ENCODE measurements at places on chromosomes 11 and 22. TPM values are rescaled to one million over a fixed set of nuclear protein-coding genes. Genes with fewer than 3 reads are reported as not detected.

SNU13 gene
- 112 TPM for total RNA-seq

ASPHD2 gene
- 8.0 TPM for total RNA-seq

NFRKB gene
- 29.7 TPM for total RNA-seq

RASSF7 gene
- total RNA-seq: 23.5 TPM

DNA sequence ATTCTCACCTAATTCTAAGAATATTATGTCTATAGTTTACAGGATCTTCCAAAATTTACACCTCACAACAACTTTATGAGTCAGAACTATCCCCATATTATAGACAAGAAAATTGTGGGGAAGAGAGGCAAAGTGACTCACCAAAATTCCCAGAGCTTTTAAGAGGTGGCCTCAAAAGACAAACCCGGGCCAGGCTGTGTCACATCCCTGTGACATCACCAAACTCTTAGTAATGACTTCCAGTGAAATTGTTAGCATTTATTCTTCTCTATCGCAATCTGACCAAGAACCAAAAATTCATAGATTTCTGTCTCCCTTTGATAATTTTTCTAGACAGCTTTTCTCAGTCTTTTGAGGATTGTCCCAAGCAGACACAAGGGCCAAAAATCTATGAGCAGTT, 134.3 kb downstream of the SNX19 start:
- H3K27me3 ChIP-seq: no peaks in the 10 kb centered on the region
- no peak overlapping the region for H3K27ac ChIP-seq
- H3K4me1 ChIP-seq: no peaks in the 10 kb centered on the region
- no peak overlapping the region for H3K4me3 ChIP-seq
- no peak for DNase-seq
- H3K36me3 ChIP-seq: no peaks in the 10 kb centered on the region

DNA sequence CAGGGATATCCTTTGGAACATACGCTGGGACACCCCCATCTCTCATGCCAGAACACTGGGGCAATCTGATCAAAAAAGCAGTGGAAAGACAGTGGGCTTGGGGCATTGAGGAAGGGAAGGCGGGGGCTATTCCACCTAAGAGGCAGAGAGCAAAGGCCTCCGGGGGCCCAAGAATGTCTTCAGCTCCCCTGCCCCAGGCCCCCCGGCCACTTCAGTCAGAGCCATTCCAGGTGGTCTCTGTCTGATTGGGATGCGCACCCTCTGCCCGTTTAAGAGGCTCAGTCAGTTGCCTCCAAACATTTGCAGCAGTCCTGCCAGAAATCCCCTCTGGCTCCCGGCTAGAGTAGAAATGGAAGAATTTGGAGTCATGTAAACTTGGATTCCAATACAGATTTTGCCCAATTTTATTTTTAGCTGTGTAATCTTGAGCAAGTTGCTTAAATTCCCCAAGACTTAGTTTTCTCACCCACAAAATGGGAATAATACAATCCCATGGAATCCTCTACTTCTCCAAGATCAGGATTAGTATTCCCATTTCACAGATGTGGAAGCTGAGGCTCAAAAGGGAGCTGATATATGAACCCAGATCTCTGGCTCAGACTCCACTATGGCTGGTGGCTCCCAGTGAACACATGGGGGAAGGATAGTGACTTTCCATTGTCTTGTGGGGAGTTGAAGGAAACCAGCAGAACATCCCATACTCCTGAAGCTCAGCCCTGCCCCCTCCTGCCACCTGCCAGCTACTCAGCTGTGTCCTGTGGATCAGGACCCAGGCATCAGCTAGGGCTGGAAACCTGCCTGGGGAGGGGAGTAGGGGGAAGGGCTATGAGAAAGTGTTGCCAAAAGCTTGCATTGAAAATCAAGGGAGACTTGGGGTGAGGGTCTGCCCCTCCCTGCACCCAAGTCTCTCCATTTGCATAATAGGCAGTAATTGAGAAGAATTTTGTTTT, 6.1 kb upstream of the WNT11 start:
- H3K27me3 ChIP-seq: peaks cover 56% of the 10 kb centered on the region
- no peak overlapping the region for H3K27ac ChIP-seq
- H3K4me3 ChIP-seq: no peak overlapping the region
- peaks cover 40% of the 10 kb centered on the region for H3K4me1 ChIP-seq

- H3K27ac ChIP-seq: no peak overlapping the region
- no peaks in the 10 kb centered on the region for H3K36me3 ChIP-seq
- no peak overlapping the region for H3K4me3 ChIP-seq
- no peaks in the 10 kb centered on the region for H3K4me1 ChIP-seq
- H3K27me3 ChIP-seq: no peaks in the 10 kb centered on the region
Measured at GRCh38 chr11:130462101-130462885, 13.8 kb downstream of the ADAMTS15 start.

DNA sequence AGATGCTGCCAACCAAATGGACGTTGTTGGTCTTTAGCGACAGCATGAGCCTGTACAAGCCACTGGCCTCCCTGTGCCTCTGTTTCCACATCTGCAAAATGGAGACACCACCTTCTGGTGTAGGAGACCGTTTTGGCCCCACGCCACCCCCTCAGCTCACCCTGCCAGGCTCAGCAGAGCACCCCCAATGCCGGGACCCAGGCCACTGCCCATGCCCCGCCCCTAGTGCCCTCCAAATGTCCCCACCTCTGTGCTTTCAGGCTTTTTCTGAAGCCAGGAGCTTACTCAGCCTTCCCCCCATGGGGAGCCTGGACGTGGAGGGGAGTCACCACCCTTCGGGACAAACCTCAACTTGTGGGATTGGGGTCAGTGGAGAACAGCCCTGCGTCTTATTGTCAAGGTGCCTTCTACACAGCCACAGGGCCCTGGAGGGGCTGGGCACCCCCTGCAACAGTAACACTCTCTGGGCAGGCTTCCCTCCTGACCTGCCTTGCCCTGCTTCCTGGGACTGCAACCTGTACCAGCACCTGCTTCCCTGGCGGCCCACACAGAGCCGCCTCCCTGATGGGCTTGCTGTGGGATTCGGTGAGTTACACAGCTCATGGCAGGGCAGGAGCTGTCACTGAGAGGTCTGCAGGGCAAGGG, 24.6 kb upstream of the RTL6 start:
- H3K4me3 ChIP-seq: no peak overlapping the region
- DNase-seq: no peak
- no peak overlapping the region for H3K27ac ChIP-seq
- peaks cover 3% of the 10 kb centered on the region for H3K27me3 ChIP-seq
- H3K4me1 ChIP-seq: no peaks in the 10 kb centered on the region

DNA sequence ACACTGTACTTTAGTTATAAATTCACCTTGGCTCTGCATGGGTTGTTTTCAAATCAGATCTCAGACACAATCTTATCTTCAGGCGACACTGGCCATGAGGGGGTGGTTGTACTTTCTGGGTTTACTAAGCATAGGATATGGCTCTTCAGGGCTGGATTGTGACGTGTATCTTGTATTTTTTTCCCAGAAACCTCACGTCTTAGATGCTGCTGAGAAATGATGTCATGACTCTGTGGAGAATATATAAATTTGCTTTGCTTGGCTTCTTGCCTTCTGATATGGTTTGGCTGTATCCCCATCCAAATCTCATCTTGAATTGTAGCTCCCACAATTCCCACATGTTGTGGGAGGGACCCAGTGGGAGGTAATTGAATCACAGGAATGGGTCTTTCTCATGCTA, 82.8 kb upstream of the VSTM5 start:
- H3K4me1 ChIP-seq: no peaks in the 10 kb centered on the region
- no peak for DNase-seq
- no peak overlapping the region for H3K27ac ChIP-seq
- H3K27me3 ChIP-seq: no peaks in the 10 kb centered on the region
- H3K4me3 ChIP-seq: no peak overlapping the region
- H3K36me3 ChIP-seq: no peaks in the 10 kb centered on the region

GRCh38 chr22:46193898-46194310, 43.6 kb downstream of the PPARA start:
- no peaks in the 10 kb centered on the region for H3K27me3 ChIP-seq
- H3K27ac ChIP-seq: no peak overlapping the region
- H3K4me1 ChIP-seq: peaks cover 21% of the 10 kb centered on the region
- H3K4me3 ChIP-seq: no peak overlapping the region
- peaks cover 37% of the 10 kb centered on the region for H3K36me3 ChIP-seq

- H3K27me3 ChIP-seq: peaks cover 19% of the 10 kb centered on the region
- no peaks in the 10 kb centered on the region for H3K4me1 ChIP-seq
- H3K27ac ChIP-seq: no peak overlapping the region
- H3K4me3 ChIP-seq: no peak overlapping the region
- H3K36me3 ChIP-seq: no peaks in the 10 kb centered on the region
Measured at GRCh38 chr22:16970446-16970845, 37.6 kb downstream of the GAB4 start.
